ENCODE measurements at places on chromosomes 7 and 10.

- peak; percentile 16 for DNase-seq
Observed at GRCh38 chr10:78437998-78438906, 404.6 kb downstream of the RPS24 start.

DNA sequence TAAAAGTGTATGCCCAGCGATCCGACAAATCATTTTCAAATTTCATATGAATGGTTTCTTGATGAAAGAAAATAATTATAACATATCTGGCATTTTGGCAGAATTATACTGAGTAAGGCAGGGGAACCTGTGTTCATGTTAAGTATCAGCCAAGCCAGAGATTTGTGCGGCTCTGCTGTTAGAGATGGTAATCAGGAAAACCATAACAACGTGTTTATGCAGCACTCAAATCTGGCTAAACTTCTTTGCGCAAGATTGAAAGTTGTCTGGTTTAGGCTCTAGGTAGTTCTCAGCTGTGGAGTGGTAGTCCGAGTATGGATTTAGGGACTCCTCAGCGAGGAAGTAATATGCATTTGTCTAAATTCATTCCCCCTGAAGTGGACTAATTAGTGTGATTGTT is 8.9 kb upstream of the CTBP2 start:
- no peak for DNase-seq

GRCh38 chr10:42880255-42880620 is 97.6 kb downstream of the BMS1 start:
- DNase-seq, result no peak

DNA sequence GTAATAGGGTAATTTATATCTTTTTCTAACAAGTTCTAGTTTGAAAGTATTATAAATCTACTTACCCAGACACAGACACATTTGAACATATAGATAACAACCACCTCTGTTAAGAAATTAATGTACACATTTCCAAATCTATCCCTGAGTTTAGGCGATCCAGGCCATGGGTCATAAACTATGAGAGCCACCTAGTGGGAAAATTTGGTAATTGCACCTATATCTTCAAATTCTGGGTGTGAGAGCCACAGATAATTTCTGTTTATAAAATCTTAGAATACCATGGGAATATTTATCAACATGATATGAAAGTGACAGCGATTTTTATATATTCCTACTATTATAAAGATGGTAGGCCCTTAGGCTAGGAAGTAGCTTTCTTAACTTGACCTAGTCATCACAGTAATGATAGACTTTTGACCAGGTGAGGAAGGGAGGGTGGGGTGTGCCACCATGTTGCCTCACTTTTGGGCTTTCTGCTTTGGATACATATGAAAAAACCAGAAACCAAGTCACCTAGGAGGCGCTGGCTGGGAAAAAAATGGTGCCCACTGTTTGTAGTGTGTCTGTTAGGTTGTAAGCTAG is 8.0 kb upstream of the EPHA1 start:
- peak; percentile 59 for DNase-seq

- DNase-seq, result no peak
Observed at GRCh38 chr10:102354451-102354850, 41.1 kb upstream of the NFKB2 start.

- no peak for DNase-seq
Observed at GRCh38 chr10:12396093-12396492, 46.7 kb downstream of the CAMK1D start.

DNA sequence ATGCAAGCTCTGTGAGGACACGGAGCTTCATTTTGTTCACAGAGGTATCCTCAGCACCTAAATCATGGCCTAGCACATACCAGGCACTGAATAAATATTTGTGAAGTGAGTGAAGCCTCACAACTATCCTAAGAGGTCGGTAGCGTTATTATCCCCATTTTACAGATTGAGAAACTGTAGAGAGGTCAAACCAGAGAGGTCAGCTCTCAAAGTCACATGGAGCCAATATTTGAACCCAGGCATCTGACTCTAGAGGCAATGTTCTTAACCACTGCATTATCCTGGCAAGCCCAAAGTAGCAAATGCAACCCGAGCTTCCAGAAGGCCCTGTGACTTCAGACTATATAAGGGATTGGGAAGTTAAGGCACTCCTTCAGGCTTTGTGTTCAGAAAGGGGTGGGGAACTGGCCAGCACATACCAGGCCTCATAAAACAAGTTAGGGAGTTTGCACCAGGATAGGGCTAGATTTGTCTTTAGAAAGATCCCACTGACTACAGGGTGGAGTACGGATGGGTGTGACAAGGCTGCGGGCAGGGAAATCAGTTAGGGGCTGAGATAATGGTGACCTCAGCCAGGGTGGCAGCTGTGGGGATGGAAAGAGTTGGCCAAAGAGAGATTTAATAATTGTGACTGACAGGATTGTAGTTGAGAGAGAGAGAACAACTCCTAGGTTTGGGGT is 101.4 kb downstream of the TBXAS1 start:
- DNase-seq, result no peak

GRCh38 chr7:108335269-108335918 is 120.8 kb downstream of the NRCAM start:
- no peak for DNase-seq

DNA sequence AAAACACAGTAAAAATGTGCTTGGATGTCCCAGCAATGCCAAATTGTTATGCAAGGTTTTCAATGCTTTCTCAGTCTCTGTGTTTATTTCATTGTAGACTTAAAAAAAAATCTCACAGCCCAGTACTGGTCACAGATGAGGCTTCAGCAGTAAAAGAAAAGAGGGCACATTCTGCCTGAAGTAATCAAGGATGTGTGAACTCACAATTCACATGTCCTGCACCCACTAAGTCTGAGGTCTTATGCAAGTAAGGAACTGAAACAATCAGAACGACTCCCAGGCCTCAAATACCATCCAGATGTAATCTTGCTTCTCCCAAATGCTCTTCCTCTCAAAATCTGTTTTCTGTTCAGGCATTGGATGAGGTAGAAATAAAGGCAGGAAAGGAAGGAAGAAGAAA is 33.7 kb downstream of the ADRB1 start:
- no peak for DNase-seq

- no peak for DNase-seq
Observed at GRCh38 chr10:26491934-26492333, 53.8 kb downstream of the APBB1IP start.

Data from activated CD4-positive, alpha-beta T cell treated with anti-CD3 and anti-CD28 coated beads, Interleukin-2, Interleukin-6, amounts not matched to agents 100 ng/mL and 50 ng/mL, durations not matched to agents 16 hours and 8 hours (primary cell).